ENCODE measurements at places on chromosomes 11 and 22. TPM values are rescaled to one million over a fixed set of nuclear protein-coding genes. Genes with fewer than 3 reads are reported as not detected.

Gene SMDT1
- 3.0 TPM for total RNA-seq

Gene OR51E2
- total RNA-seq, result not detected

Gene VSIG10L2
- total RNA-seq, result not detected

Gene DGAT2
- 2.3 TPM for total RNA-seq

Gene HOATZ
- not detected for total RNA-seq

Gene CHADL
- total RNA-seq, result 3.5 TPM

Data from hair follicular keratinocyte (primary cell).